ENCODE measurements at places on chromosomes 2 and 18.

DNA sequence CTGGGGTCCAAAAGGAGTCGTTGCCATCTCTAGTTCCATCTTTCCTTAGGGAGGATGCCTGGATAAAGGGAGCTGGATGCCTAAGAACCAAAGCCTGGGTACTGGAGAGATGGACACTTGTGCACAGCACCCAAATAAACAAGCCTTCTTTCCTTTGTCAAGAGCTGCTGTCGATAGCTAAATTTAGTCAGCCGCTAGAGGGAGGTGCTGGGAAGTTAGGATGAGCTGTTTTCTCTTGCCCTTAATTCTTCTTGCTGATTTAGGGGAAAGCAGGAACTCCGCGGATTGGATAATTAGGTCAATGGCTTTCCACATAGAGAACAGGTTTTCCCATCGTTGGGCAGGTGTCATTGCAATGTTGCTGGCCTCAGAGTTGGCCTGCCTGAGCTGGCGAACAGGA lies 30.9 kb upstream of the SERPINB12 start:
- DNase-seq, result no peak

DNA sequence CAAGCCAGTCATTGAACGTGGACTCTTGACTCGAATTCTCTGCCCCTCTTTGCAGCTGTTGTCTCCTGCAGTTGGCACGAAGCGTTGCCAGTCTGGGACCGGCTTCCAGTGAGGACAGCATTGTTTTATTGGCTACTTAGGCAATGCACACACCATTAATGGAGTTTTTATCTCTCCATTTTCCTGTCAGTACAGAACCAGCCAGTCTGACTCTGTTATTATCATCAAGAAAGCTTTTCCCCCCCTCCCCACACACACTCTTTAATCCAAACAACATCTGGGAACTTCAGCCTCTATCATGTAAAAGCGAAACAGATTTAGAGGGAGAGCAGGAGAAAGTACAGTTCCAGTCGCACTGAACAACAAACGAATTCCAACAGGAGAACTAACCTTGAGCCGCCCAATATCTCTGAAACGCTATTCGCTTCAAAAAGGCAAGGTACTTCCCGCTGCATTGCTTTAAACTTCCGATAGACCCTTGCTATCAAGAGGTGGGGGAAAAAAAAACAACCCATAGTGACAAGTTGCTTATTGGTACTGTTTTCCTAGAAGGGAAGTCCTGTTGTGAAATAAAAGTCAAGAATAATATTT lies 38.2 kb downstream of the ACVR1 start:
- no peak for DNase-seq

DNA sequence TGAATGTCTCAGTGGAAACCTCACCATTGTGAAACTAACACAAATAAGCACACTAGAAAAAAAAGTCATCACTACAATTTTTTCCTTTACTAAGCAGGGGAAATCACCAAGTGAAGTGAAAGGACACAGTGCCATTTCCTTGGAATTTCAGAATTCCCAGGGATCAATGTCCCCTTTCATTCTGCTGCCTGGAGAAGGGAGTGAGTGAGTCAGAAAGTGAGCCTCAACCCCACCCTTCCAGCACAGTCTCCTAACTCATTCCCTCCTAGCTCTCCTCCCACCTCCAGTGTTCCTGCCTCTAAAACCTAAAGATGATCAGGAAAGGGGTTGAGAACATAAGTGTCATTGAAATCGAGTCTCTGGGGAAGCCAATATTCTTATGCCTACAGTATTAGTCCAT lies 608.5 kb downstream of the RNF144A start:
- no peak for DNase-seq

DNA sequence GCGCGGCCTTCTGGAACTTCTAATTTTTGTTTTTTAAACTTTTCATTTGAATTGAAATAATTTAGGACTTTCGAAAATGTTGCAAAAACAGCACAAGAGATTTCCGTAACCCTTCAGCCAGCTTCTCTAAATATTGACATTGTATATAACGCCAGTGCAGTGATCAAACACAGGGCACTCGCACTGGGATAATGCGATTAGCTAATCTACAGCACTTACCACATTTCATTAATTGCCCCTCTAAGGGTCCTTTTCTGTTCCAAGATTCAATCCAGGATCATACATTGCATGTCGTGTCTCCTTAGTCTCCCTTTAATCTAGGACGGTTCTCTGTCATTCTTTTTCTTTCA lies 343 bp upstream of the CD302 start:
- no peak for DNase-seq

GRCh38 chr2:128405981-128406613 lies 87.4 kb upstream of the HS6ST1 start:
- DNase-seq, result no peak

GRCh38 chr2:218555527-218555926 lies 12.6 kb downstream of the USP37 start:
- DNase-seq, result no peak

DNA sequence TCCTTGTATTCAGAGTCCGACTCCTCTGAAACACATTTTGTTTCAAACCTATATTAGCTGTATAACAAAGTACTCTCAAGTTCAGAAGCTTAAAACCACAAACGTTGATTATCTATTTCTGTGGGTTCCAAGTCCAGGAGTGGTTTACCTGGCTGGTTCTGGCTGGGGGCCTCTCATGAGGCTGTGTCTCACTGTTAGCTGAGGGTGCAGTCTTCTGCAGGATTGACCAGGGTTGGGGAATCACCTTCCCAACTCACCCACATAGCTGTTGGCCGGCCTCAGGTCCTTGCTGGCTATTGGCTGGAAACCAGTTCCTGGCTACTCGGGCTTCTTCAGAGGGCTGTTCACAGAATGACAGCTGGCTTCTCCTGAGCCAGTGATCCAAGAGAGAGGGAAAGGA lies 18.0 kb upstream of the ATIC start:
- DNase-seq, result no peak

DNA sequence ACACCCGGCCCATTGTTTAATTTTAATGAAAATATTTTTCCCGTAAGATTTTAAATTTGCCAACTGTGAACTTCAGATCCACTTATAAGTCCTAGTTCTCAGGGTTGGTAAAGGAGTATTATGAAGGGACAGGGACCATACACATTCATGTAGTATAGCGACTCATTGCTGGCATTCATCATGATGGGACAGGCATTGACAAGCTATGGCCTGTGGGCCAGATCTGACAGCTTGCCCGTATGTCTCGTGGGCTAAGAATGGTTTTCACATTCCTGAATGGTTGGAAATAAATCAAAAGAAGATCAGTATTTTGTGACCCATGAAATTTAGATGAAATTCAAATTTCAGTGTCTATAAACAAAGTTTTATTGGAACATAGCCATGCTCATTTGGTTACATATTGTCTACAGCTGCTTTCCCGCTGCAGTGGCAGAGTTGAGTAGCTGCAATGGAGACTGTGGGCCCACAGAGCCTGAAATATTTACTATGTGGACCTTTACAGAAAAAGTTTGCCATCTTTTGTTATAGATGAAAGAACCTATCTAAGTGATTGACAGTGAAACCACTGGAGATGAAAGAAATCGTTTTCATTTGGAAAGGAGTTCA lies 4.1 kb downstream of the RAPGEF4 start:
- DNase-seq, result no peak

GRCh38 chr2:36147670-36148390 lies 207.7 kb upstream of the CRIM1 start:
- DNase-seq, result no peak

- DNase-seq, result no peak
Observed at GRCh38 chr2:207254591-207255464, 89.1 kb upstream of the KLF7 start.

DNA sequence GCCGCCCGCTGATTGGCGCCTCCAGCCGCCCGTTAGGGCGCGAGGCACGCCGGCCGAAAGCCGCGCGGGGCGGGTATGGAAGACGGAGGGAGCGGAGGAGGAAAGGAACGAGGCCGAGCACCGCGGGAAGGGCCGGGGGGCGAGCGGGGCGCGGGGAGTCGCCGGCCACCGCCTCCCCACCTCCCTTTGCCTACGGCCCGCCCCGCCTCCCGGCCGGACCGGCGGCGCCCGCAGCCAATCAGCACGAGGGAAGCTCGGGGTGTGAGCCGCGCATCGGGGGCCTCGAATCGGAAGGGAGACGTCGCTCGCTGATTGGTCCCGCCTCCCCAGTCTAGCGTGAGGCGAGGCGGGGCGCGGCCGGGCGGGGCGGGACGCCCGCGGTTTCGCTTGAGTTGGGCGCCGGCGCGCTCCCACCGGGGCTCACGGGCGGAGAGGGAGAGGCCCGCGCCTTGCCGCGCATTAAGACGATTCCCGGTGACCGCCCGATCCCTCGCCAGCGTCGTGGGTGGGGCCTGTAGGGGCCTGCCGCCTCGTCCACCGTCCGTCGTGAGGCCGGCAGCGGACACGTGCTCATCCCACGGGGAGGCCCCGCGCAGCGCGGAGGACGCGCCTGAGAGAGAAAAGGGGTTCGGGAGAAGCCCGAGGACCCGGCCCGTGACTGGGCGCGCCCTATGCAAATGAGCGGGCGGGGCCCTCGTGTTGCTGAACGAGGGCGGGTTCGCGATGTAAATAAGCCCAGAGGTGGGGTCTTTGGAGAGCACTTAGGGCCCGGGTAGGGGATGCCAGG lies 665 bp upstream of the SMAD2 start:
- peak; percentile 92 for DNase-seq

- DNase-seq, result no peak
Observed at GRCh38 chr2:171347591-171348032, 86.2 kb downstream of the METTL8 start.

DNA sequence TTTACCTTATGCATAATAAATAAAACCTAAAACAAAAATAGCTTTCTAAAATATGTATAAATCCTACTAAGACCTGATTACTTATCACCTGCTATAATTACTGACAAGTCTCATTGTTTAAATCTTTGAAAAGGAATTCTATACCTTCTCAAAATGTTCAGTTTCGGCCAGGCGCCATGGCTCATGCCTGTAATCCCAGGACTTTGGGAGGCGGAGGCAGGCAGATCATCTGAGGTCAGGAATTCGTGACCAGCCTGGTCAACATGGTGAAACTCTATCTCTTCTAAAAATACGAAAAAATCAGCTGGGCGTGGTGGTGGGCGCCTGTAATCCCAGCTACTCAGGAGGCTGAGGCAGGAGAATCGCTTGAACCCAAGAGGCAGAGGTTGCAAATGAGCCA lies 58.1 kb downstream of the RELCH start:
- DNase-seq, result no peak

DNA sequence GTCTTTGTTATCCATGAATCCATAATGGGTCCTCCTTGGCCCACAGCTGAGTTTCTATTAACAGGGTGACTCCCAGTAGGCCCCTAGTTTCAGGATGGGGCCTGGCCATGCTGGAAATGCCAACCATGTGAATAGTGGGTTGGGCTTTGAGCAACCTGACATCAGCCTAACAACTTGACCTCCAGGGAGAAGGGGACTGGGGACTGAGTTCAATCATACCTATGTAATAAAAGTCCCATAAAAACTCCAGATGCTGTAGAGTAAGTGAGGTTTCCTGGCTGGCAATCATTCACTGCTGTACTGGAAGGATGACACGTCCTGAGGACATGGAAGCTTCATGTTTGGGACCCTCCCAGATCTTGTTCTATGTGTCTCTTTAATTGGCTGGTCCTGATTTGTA lies 7.9 kb downstream of the REV1 start:
- DNase-seq, result no peak

- no peak for DNase-seq
Observed at GRCh38 chr2:168277276-168277675, 29.9 kb upstream of the STK39 start.

DNA sequence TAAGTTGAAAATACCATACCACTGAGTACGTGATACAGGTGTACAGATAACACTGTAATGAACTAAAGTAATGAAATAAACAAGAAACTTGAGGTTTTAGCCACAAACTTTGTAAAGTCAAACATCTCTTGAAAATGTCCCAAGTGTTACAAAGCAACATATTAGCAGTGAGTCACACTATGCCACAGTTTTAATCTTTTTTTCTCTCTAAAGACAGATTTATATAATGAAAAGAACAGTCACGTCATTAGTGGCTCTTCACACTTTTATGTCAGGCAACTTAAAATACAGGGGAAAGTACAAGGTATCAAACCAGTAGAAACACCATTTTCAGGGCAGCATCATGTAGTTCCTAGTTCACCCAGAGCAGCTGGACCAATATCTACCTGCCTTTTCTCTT lies 42.1 kb downstream of the RAPH1 start:
- no peak for DNase-seq
